Activated CD4-positive, CD25-positive, alpha-beta regulatory T cell treated with anti-CD3 and anti-CD28 coated beads, Interleukin-2, amount 50 U/mL, for 72 hours (primary cell): ENCODE measurements at places on chromosomes 3 and 15.

DNA sequence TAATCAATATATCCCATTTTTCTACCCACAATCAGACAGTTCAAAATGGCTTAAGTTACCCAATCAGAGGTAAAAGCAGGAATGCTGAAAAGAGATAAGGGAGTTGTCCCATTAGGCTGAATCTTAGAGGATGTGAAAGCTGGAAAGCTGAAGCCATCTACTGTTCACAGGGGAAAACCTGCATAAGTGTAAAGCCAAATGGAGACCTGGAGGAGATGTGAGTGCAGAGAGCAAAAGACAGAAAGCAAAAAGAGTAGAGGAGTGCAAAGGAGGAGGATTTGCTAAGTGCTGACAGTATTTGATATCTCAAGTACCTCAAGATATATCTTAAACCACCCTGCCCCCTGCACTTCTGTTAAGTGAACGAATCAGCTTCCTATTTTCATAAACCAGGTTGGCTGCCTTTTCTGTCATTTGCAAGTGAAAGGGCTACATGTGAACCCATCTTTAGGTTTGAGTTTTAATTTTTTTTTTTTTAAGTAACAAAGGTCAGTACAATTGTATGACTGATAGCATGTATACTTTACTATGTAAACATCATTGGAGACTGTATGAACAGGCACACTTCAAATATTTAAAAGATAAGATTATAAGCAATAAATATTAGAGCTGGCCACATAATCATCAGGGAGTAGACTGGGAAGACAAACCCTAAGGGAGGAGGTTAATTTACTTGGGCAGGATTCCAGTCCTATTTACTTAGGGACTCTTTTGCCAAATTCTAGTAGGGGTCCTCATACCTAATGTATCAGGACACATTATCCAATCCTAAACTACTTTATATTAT is 22.8 kb upstream of the P2RY1 start:
- no peak for DNase-seq

DNA sequence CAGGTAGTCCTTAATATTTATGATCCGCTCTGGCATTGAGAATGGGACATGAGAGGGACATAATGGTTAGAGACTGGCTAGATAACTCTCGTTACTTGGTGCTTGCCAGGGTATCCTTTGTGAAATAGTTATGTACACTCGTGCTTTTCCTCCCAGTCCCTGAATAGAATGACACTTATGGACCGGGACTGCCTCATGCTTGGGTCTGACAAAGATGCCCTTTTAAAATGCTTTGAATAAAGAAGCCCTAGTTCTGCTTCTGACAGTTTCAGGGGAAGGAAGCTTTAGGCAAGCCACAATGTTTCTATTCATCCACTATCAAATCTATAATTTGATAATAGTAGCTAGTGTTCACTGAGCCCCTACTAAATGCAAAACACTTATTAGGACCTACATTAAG is 29.4 kb downstream of the POLR2M start:
- no peak for DNase-seq

DNA sequence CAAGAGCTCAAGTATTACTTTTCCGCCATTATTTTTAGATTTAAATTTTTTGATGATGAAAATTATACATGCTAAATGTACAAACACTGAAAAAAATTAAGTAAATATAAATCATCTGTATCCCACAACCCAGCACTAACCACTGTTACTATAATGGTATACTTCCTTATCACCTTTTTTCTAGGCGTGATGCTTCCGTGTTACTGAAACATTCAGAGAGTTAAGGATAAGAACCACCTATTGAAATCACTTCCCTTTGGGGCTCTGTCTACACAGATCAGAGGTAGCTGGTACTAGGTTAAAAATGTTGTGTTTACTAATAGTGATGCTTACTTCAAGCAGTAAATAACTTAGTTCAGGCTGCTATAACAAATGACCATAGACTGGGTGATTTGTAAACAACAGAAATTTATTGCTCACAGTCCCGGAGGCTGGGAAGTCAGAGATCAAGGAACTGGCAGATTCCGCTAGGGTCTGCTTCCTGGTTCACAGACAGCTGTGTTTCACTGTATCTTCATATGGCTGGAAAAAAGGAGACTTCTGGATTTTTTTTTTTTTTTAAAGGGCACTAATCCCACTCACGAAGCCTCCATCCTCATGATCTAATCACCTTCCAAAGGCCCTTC is 6.4 kb downstream of the SNX4 start:
- no peak for DNase-seq

DNA sequence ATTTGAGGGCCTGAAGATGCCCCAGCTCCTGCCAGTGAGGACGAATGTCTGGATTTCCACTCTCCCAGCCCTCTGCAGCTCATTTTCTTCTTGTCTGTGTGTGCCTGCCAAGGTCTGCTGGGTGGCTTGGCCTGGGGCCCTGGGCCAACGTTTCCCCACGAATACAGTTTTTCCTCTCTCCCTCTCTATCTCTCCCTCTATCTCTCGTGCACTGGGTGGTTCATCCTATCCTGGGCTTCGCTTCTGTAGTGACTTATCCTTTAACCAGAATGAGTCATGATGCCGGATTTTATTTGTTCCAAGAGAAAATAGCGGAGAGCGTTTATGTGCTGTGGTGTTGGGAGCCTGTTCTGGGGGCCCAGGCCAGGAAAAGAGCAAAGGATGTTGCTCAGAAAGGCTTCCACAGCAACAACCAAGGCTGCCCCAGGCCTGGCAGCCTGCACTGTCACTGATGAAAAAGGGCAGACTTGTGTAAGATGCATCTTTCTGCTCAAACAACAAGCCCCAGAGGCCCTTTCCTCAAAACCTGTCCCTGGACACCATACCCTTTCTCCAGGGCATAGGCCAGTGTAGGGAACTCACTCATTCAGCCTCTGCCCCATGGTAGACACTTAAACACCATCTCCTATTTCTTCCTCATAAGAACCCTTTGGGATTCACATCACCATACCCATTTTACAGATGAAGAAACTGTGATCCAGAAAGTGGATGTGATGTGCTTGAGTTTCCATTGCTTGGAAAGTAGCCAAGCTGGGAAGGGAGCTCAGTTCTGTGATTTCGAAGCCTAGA is 47.3 kb downstream of the ITGA11 start:
- no peak for DNase-seq

- DNase-seq, result no peak
Observed at GRCh38 chr3:139264375-139264774, 79.4 kb upstream of the MRPS22 start.

DNA sequence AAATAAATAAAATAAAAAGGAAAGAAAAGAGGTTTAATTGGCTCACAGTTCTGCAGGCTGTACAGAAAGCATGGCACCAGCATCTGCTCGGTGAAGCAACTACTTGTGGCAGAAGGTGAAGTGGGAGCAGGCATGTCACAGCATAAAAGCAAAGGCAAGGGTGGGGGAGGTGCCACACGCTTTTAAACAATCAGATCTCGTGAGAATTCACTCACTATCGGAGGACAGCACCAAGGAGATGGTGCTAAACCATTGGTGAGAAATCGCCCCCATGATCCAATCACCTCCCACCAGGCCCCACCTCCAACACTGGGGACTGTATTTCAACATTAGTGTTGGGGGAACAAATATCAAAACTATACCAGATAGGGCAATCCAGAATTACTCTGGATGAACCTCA is 15.3 kb downstream of the SCG3 start:
- no peak for DNase-seq
